HepG2 (cell line): ENCODE measurements at places on chromosomes 7 and 10. TPM values are rescaled to one million over a fixed set of nuclear protein-coding genes. Genes with fewer than 3 reads are reported as not detected.

Gene SPDYE1
- not detected in 2 replicates for polyA plus RNA-seq

Gene STEAP2
- 4.4 and 4.5 TPM in 2 replicates for polyA plus RNA-seq

Gene NME8
- not detected in 2 replicates for polyA plus RNA-seq

Gene SYCE1
- not detected in 2 replicates for polyA plus RNA-seq

Gene HABP2
- polyA plus RNA-seq = 0.12 TPM in 2 replicates

Gene SPDYE8
- not detected in 2 replicates for polyA plus RNA-seq

Gene ASL
- polyA plus RNA-seq = 96.5 and 146 TPM in 2 replicates

Gene NFE2L3
- polyA plus RNA-seq = 8.9 and 11.4 TPM in 2 replicates

Gene MKLN1
- polyA plus RNA-seq = 32.3 and 33.6 TPM in 2 replicates
